MCF 10A (cell line): ENCODE measurements at places on chromosomes 3 and 15. TPM values are rescaled to one million over a fixed set of nuclear protein-coding genes. Genes with fewer than 3 reads are reported as not detected.

GRCh38 chr15:39415634-39416033 is 165.2 kb upstream of the THBS1 start:
- DNase-seq: no peak

DNA sequence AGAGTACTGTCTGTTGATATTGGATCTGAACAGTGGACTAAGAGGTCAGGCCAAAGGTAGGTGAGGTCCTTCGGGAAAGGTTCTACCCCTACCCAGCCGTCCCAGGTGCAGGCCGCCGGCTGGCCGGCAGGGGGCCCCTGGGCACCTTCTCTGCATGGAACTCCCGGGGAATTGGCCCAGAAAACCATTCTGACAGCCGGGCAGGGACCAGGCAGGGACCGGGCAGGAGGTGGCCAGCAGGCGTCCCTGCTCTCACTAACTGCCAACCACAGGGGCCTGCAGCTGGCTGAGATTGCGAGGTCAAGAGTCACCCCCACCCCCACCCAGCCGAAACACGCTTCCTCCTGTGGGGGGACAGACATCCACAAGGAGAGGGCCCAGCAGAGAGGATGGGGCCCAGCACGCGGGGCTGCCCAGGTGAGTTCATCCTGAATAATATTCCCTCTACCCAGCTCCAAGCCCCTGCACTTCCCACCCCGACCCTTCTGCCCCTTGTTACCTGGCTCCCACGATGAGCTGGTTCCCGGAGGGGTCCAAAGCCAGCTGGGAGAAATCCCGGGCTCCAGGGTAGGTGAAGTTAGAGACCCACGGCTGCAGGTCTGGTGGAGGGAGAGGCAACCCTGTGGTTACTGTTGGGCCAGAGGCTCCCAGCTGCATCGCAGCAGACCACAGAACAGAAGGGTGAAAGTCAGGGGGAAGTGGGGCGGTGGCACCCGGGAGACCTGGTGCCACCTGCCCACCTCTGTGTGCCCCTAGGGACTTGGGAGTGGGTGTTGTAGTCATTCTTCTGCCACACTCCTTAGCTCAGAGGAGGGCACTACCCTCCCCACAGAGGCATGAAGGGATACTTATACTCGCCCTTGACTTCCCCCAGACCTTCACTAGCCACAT is 84.4 kb downstream of the SEMA5B start:
- DNase-seq: peak; percentile 80

GRCh38 chr3:27679691-27680090 is 42.4 kb downstream of the EOMES start:
- no peak for DNase-seq

DNA sequence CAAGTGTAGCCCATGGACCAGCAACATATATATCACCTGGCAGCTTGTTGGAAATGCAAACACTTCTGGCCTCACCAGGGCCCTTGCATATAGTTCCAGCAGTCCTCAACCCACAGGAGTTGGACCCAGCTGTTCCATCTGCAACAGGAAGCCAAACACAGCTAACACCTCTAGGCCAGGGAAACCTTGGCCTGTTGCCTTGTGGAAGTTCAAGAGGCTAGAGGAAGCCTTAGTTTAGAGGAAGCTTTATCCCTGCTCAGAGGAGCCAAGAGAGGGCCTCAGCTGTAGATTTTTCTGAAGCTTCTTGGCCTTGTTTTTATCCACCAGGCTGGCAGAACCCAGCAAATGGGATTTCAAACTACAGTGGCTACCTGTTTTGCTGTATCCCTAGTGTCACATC is 11.4 kb downstream of the FHIT start:
- DNase-seq: no peak

DNA sequence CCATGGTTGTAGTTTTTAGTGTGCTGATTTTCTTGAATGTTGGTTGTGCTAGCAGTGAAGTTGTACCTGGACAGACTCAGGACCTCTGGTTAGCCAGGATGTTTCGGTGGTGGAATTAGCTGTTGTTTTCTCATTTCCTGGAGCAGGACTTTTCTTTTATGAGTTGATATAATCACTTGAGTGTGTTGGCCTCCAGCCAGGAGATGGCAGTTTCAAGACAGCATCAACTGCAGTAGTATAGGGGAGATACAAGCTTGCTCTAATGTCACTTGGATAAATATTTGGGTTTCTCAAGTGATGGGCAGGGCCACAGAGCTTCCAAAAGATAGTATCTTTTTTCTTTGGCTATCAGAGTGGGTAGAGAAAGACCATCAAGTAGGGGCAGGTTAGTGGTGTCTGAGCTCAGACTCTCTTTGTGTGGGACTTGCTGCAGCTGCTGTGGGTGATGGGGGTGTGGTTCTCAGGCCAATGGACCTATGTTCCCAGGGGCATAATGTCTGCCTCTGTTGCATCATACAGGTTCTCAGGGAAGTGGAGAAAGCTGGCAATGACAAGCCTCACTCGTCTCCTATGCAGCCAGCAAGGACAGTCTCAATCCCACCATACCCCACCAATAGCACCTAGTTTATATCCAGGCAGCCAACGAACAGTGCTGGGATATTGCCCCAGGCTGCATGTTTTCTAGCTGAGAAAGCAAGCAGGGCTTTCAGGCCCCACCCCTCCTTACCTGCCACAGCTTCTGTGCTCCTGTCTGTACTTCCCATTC is 14.6 kb upstream of the OR5K2 start:
- peak; percentile 35 for DNase-seq

- peak; percentile 91 for DNase-seq
These were observed at the start of gene MYO5C for GRCh38 chr15:52295421-52296001. Gene MYO5C (minus strand): TSS chr15:52295804. CDS start chr15:52295636, 168 bp downstream.

DNA sequence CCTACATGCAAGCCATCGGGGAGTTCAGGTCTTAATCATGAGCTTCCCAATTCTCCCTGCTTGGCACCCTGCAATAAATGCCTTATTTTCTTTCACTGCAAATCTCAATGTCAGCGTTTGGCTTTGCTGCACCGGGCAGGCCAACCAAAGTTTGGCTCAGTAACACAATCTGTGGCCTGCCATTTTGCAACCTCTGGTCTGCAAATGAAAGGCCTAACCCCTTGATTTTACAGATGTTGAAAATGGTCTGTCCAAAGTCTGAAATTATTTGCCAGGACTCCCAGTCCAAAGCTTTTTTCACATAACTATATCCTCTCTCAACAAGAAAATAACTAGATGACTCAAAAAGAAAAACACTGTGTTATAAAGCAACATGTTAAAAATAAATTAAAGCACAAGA is 34.0 kb upstream of the LEKR1 start:
- no peak for DNase-seq

GRCh38 chr3:23913873-23914743 is 2.7 kb downstream of the NKIRAS1 start:
- no peak for DNase-seq

- DNase-seq: no peak
These were observed 63.6 kb upstream of the MBNL1 start for GRCh38 chr3:152205097-152205593.

DNA sequence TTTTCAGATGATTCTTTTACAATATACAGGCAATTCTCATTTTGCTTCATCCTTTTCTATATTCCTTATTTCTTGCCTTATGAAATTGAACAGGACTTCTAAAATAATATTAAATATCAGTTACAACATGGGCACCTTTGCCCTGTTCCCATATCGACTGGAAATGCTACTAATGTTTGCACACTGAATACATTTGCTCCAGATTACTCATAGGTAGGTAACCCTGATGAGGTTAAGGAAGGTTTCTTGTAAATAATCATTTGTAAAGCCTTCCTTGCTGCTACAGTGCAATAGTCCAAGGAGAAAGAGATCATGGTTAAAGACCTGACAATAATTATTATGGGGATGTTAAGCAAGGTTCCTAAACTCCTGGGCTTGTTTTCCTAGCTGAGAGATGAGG is 175.5 kb downstream of the ADAMTS17 start:
- no peak for DNase-seq

- DNase-seq: no peak
These were observed 72.9 kb downstream of the BLM start for GRCh38 chr15:90790057-90790456.

- peak; percentile 54 for DNase-seq
These were observed 340 bp downstream of the TMEM44 start for GRCh38 chr3:194632809-194633348.

DNA sequence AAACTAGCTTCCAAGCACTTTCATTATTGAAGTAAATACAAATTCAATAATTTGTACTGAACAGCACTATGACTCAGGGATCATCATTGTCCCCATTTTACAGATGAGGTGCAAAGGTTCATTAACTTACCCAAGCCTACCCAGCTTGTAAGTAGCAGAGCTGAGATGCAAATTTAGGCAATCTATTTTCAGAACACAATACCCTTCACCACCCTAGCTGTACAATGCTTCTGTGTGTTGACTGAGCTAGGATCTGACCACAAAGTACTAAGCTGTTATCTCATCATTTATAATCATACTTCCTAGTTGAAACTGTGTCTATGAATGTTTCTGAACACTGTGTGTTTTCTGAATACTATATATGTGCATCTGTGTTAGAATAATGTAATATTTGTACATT is 3.2 kb upstream of the ILDR1 start:
- no peak for DNase-seq

DNA sequence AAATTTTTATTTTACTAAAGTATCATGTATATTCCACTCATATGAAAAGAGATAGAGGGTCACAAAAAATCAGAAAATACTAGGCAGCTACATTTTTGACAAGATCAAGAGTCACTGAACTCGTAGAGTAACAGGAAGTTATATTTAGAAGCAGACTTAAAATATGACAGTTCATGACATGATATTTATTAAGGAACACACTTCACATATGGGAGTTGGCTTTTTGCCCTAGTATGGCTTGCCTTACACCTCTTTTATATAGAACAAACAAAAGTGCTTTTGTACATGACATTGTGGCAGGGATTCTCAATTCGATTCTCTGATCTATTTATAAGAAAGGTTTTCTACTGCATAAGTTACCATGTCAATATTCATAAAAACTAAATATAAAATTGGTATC is 80.1 kb upstream of the GBE1 start:
- DNase-seq: no peak

- DNase-seq: no peak
These were observed 5.8 kb downstream of the EID1 start for GRCh38 chr15:48883699-48884098.

DNA sequence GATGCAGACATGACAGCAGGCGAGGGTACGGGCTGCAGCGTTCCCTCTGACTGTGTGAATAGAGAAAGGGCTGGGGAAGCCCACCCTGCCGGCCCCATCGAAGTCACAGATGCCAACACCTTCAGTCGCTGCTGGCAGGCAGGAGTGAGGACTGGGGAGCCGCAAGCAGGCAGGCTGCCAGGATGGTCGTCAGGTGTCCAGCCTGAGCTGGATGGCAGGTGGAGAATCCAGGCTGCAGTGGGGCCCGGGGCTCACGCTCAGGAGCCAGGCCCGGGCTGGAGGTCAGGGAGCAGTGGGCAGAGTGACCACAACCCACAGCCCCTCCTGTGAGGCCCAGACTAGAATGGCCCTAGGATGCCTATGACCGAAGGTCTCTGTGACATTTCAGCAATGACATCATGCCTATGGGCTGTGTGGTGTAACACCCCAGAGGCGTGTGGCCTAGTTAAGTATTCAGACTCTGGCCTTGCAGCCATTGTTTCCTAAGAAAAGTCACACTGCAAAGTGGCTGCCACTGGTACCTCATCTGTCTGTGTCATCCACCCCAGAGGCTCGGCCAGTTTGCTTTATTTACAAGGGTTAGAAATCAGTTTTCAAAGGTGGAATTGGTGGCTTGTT is 15.7 kb downstream of the PRR23E start:
- DNase-seq: no peak

GRCh38 chr3:47003461-47004368 is 24.2 kb downstream of the NBEAL2 start:
- DNase-seq: no peak

DNA sequence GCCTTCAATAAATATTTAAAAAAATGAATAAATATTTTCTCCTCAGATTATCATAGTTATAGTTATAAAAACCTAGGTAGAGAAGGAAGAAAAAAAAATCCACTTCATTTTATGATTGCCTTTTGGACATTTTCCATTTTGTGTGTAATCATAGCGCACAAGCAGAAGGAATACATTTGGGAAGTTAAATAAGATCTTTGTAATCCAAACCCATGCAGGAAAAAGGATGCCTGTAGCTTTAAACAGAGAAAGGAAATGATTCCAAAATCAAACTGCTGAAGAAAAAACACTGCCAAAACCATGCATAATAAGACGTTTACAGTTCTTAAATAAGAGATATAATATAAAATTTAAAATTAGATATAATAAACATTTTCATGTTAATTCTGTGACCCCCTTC is 7.4 kb upstream of the CCDC54 start:
- DNase-seq: no peak

DNA sequence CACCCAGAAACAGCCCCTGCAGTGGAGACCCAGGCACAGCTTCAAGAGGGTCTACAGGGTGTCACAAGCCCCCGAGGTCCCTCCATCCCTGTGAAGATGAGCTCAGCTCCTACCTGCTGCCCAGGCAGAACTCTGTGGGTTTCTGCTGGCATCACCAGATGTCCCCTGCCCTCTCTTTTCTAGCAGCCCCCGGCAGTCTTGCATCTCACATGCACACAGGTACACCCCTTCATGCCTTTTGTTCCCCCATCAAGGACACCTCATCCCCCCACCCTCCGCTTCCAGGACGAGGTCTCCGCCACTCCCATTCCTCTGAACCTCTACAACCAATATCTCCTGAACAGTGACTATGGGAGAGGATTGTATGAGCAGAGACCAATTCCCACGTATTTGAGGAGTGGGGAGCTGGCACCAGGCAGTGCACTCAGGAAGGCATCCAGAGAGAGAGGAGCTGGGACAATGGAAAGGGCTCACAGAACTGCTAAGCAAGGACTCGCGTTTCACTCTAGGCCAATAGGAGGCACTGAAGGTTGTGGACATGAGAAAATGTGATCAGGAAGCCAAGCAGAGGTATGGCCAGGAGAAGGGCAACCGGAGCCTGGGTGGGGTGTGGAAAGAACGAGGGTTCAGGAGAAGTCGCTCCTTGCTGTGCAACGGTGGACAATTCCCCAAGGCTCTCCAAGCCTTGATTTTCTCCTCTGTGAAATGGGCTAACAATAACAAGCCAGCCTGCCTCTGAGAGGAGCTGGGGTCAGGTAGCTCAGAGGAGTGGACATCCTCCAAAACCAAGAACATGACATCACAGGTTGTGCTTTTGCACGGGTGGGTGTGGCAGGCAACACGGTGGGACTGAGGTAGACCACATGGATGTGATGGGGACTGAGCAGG is 115.2 kb downstream of the CHSY1 start:
- no peak for DNase-seq

The ANKRD63 gene
- not detected in 2 replicates for total RNA-seq

The STAB1 gene
- not detected in 2 replicates for total RNA-seq

The FRG2C gene
- not detected in 2 replicates for total RNA-seq

The LRRFIP2 gene
- 76.6 and 92.2 TPM in 2 replicates for total RNA-seq

The GOLGA8G gene
- 0.09 TPM in 1 of 2 replicates, not detected in the other for total RNA-seq

The MAP6D1 gene
- total RNA-seq: 1.1 and 1.9 TPM in 2 replicates

The MB21D2 gene
- 3.6 and 4.4 TPM in 2 replicates for total RNA-seq

The TARS3 gene
- 5.0 and 7.2 TPM in 2 replicates for total RNA-seq

The PRRT3 gene
- total RNA-seq: 0.83 and 1.3 TPM in 2 replicates

The GRAMD2A gene
- 0.42 and 0.93 TPM in 2 replicates for total RNA-seq

The IL17RD gene
- 0.91 and 1.2 TPM in 2 replicates for total RNA-seq
